ENCODE measurements at places on chromosomes 3 and 15. TPM values are rescaled to one million over a fixed set of nuclear protein-coding genes. Genes with fewer than 3 reads are reported as not detected.

GRCh38 chr3:13505147-13506130, 25.3 kb downstream of the HDAC11 start:
- no peak for DNase-seq

- no peak for DNase-seq
Measured at GRCh38 chr15:88376574-88377174, 90.5 kb downstream of the MRPL46 start.

- peak; percentile 68 for DNase-seq
Measured at GRCh38 chr15:76169018-76169417, 109.2 kb downstream of the TMEM266 start.

DNA sequence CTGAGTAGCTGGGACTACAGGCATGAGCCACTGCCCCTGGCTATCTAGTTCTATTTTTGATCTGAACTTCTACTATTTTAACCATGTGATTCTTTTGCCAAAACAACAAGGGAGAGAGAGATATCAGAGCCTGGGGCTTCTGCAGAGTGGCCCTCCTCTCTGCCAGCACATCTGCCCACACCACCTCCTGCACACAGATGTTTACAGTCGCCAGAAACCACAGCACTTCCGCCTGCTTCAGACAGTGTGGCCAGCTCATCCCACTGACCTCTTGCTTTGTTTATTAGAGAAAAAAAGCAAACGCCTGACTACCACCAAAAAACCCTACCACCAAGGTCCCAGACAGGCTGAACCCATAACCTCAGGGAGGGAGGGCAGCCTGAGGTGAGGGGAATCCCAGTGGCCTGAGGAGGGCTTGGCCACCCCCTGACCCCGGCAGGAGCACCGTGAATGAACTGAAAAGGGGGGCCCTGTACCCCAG, 85.9 kb upstream of the ABHD2 start:
- DNase-seq, result peak; percentile 22

- DNase-seq, result peak; percentile 89
Measured at GRCh38 chr15:41811432-41812195, 16.3 kb upstream of the JMJD7 start.

GRCh38 chr15:52243697-52244555, 51.7 kb downstream of the MYO5C start:
- no peak for DNase-seq

- peak; percentile 40 for DNase-seq
Measured at GRCh38 chr3:100106531-100107141, 7.7 kb downstream of the FILIP1L start.

- DNase-seq, result no peak
Measured at GRCh38 chr3:192652727-192653126, 74.6 kb downstream of the FGF12 start.

- peak; percentile 88 for DNase-seq
Measured at GRCh38 chr15:32855942-32856341, 138.1 kb downstream of the GREM1 start.

- DNase-seq, result peak; percentile 38
Measured at GRCh38 chr3:149377408-149378364, at the start of gene TM4SF1. TM4SF1 (minus strand) TSS chr3:149377649; CDS start chr3:149377547, 102 bp downstream.

- no peak for DNase-seq
Measured at GRCh38 chr3:193656445-193656844, 63.4 kb downstream of the OPA1 start.

- no peak for DNase-seq
Measured at GRCh38 chr15:38961456-38961855, 396.8 kb upstream of the RASGRP1 start.

- peak; percentile 53 for DNase-seq
Measured at GRCh38 chr3:10941972-10942371, 50.6 kb upstream of the SLC6A1 start.

Gene ITGB5
- 85.3 TPM for total RNA-seq

Gene ITPKA
- 8.4 TPM for total RNA-seq

Gene CAPN3
- 0.59 TPM for total RNA-seq

Gene MYRIP
- total RNA-seq, result not detected

Gene PCBP4
- total RNA-seq, result 186 TPM

Gene TEX9
- 4.4 TPM for total RNA-seq

All from SJCRH30 (cell line).